ENCODE measurements at places on chromosomes 1 and 21.

- no peak for DNase-seq
Measured at GRCh38 chr1:33319186-33319948, 1.5 kb downstream of the A3GALT2 start.

- no peak for DNase-seq
Measured at GRCh38 chr21:28439788-28440187, 552.9 kb downstream of the LTN1 start.

GRCh38 chr1:214416417-214416816 lies 135.0 kb downstream of the PTPN14 start:
- DNase-seq = no peak

GRCh38 chr1:101264697-101265096 lies 27.9 kb downstream of the S1PR1 start:
- DNase-seq = no peak

DNA sequence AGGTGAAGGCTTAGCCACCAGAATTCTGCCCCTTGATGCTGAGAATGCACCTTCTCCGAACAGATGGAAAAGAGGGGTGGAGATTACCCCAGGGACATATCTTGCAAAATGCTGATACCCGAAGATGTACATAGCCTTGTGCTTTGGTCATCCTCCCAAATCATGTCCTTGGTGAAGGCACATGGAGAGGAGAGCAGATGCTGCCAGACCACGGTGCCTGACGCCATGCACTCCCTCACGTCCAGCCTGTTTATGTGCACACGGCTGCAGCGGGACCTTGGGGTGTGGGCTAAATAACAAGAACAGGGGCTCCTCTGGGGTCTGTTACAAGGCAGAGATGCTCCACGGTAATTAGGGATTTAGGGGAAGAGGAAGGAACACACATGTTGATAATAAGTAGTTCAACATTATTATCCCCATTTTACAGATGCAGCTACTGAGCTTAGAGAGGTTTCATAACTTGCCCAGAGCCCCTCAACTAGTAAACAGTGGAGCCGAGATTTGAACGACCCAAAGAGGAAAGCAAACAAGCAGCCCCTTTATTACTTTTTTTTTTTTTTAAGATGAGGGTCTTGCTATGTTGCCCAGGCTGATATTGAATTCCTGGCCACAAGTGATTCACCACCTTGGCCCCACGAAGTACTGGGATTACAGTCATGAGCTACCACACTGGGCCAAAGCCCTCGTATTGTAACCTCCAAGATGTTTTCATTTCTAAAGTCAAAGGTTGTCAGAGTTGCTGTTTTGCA lies 12.9 kb downstream of the EPHX1 start:
- DNase-seq = no peak
